Chondrocyte (in vitro differentiated cells): ENCODE measurements at places on chromosomes 6 and 20.

DNA sequence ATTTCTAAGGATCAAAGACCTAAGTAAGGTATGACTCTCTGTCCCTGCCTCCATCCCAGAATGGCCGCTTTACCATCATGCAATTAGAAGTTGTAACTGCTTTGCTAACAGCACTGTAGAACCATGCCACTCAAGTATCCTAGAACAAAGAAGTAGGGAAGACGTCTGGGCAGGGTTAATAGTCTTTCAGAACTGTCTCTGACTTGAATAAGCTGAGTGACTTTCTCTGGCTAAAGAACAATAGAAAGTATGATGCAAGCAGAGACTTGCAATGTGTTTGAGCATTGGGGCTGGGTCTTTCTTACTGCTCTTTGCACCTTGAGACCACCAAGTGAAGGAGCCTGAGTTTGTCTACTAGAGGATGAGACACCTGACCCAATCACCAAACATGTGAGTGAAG lies 279.6 kb upstream of the JAG1 start:
- no peak for DNase-seq
- H3K27me3 ChIP-seq: no peaks in the 10 kb centered on the region
- H3K36me3 ChIP-seq: no peaks in the 10 kb centered on the region
- no peak overlapping the region for H3K4me3 ChIP-seq

DNA sequence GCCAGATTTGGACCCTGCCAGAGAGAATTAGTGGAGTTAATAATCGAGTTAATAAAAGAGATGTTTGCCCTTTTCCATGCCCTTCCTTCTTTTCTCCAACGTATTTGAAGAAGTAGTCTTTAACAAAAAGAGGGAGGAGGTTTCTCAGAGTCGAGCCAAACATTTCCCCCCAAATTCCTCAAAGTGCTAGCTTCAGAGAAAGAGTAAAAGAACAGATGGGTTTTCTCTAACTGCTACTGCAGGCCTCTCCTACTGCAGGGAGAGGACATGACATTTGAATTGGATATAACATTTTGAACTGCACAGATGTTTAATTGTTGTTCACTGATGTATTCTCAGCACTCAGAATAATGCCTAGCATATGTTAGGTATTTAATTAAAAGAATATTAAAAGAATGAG lies 25.5 kb downstream of the RWDD2A start:
- no peaks in the 10 kb centered on the region for H3K27me3 ChIP-seq
- no peak for DNase-seq
- peaks cover 73% of the 10 kb centered on the region for H3K4me1 ChIP-seq
- H3K27ac ChIP-seq: no peak overlapping the region
- no peak overlapping the region for H3K4me3 ChIP-seq
- H3K36me3 ChIP-seq: peaks cover 12% of the 10 kb centered on the region

- no peaks in the 10 kb centered on the region for H3K36me3 ChIP-seq
- H3K4me3 ChIP-seq: no peak overlapping the region
- no peak overlapping the region for H3K27ac ChIP-seq
- H3K4me1 ChIP-seq: no peaks in the 10 kb centered on the region
Observed at GRCh38 chr6:14757014-14757413, 488.9 kb upstream of the JARID2 start.

DNA sequence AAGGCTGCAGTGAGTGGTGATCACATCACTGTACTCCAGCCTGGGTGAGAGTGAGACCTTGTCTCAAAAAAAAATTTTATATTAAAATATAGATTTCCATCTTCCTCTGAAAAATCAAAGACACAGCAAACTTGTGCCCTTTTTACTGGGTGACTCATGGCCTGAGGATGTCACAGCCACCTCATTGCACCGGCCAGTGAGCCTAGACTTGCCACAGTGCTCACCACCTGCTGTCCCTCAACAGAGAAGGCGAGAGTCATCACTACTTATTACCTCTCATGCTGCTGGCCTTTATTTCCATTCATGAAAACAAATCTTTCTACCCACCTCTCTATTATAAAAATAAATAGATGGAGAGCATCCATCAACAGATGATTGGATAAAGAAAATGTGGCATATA lies 295.8 kb downstream of the PREX1 start:
- H3K27me3 ChIP-seq: peaks cover 36% of the 10 kb centered on the region
- no peaks in the 10 kb centered on the region for H3K36me3 ChIP-seq
- H3K4me1 ChIP-seq: no peaks in the 10 kb centered on the region
- H3K4me3 ChIP-seq: no peak overlapping the region

DNA sequence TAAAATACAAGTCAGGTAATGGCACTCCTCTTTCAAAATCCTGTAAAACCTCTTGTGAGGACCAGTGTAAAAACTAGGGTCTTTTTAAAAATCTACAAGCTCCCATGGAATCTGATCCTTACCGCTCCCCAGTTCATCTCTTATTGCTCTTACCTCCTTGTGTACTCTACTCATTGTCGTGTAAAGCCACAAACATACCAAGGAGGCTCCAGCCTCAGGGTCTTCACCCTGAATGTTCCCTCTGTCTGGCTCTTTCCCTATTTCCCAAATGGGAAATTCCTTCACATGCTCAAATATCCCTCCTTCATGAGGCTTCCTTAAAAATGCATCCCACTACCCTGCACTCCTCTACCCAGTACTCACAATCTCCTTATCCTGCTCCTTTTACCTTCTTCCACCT lies 67.1 kb downstream of the TASP1 start:
- no peaks in the 10 kb centered on the region for H3K4me1 ChIP-seq
- peak overlapping the region; percentile 37 for H3K27ac ChIP-seq
- peaks cover 9% of the 10 kb centered on the region for H3K36me3 ChIP-seq
- H3K4me3 ChIP-seq: no peak overlapping the region
- H3K27me3 ChIP-seq: no peaks in the 10 kb centered on the region

DNA sequence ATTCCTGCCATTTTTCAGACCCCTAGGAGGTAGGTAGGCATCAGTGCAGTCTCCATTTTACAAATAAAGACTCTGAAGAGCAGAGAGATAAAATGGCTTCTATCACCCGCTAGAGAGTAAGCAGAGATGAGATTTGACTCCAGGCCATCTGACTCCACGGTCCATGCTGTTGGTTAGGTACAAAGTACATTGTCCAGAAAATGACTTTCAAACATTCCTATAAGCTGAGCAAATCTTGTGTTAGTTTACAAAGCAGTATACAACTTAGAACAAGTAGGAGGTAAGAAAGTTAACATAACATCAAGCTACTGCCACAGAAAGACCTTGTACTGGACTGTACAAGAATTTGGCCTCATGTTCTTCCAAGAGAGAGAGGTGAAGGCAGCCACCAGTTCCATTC lies 14.9 kb downstream of the BTN1A1 start:
- H3K4me3 ChIP-seq: no peak overlapping the region
- H3K27me3 ChIP-seq: no peaks in the 10 kb centered on the region
- DNase-seq: no peak
- no peaks in the 10 kb centered on the region for H3K4me1 ChIP-seq

DNA sequence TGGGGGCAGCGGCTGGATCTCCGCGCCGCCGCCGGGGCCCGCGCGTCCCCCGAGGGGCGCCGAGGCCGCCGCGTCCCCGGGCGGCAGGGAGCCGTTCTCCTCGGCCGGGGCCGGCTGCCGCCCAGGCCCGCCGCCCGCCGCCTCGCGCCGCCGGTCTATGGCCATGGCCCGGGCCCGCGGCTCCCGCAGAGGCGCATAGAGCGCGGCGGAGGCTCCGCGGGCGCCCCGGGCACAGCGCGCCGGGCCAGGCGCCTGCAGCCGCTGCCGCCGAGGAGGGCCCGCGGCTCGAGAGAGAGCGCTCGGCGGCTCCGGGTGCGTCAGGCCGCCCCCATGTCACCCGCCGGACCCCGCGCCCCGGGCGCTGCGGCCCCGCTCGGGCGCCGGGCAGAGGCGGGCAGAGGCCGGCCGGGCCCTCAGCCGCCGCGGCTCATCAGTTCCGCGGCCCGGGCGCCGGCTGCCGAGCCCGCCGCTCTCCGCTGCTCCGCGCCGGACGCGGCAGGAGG lies 404 bp downstream of the SLC22A23 start:
- H3K4me1 ChIP-seq: peaks cover 16% of the 10 kb centered on the region
- H3K27me3 ChIP-seq: no peaks in the 10 kb centered on the region
- H3K36me3 ChIP-seq: no peaks in the 10 kb centered on the region
- no peak overlapping the region for H3K4me3 ChIP-seq
- H3K27ac ChIP-seq: no peak overlapping the region

- H3K36me3 ChIP-seq: no peaks in the 10 kb centered on the region
- no peak overlapping the region for H3K4me3 ChIP-seq
- H3K27me3 ChIP-seq: peaks cover 10% of the 10 kb centered on the region
- no peak overlapping the region for H3K27ac ChIP-seq
- H3K4me1 ChIP-seq: peaks cover 18% of the 10 kb centered on the region
- DNase-seq: no peak
Observed at GRCh38 chr6:167472880-167473279, 148.0 kb downstream of the TTLL2 start.

DNA sequence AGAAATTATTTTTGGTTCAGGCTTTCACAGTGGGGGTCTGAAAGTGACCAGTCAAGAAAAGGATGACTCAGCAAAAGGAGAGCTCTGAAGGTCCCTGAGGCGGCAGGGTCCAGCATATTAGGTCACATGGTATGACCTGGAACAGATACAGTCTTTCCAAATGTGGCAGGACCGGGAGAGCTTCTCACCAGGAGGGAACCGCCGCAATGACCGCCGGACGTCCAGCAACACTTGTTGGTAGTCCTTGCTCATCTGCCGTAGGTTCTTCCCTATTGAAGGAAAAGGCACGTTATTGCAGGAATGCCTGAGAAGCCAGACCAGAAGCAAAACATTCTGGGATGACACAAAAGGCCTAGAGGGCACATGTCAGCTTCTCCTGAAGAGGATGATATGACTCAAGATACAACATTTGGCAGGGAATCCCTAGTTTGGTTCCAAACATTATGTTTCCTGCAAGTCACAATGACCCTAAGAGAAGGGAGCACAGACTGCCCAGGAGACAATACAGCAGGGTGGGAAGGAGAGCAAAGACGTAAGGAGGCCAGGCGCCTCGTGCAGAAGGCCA lies 17.4 kb downstream of the TBC1D20 start:
- peak overlapping the region; percentile 3 for H3K4me3 ChIP-seq
- peak overlapping the region; percentile 95 for H3K27ac ChIP-seq
- peaks cover 23% of the 10 kb centered on the region for H3K36me3 ChIP-seq
- H3K27me3 ChIP-seq: no peaks in the 10 kb centered on the region

DNA sequence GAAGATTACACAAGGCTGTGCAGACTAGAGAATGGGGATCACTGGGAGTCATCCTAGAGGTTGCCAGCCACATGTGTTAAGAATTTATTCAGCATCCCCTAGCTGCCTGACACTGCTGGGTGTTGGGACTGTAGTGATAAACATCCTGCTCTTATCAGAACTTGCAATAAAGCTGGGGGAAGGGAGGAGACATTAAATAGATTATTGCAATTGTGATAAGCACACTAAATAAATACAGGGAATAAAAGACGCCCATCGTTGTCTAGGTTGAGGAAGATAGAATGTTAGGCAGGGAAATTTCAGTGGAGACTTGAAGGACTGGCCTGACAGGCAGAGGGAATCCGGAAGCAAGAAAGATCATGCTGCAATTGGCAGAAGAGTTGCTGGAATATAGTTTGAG lies 33.2 kb upstream of the TRAM2 start:
- H3K4me3 ChIP-seq: no peak overlapping the region
- H3K36me3 ChIP-seq: no peaks in the 10 kb centered on the region
- no peak overlapping the region for H3K27ac ChIP-seq
- H3K4me1 ChIP-seq: peaks cover 10% of the 10 kb centered on the region

- H3K4me3 ChIP-seq: no peak overlapping the region
- no peaks in the 10 kb centered on the region for H3K4me1 ChIP-seq
- H3K27ac ChIP-seq: no peak overlapping the region
- no peak for DNase-seq
- H3K36me3 ChIP-seq: no peaks in the 10 kb centered on the region
Observed at GRCh38 chr20:7327810-7328209, 560.3 kb downstream of the BMP2 start.

DNA sequence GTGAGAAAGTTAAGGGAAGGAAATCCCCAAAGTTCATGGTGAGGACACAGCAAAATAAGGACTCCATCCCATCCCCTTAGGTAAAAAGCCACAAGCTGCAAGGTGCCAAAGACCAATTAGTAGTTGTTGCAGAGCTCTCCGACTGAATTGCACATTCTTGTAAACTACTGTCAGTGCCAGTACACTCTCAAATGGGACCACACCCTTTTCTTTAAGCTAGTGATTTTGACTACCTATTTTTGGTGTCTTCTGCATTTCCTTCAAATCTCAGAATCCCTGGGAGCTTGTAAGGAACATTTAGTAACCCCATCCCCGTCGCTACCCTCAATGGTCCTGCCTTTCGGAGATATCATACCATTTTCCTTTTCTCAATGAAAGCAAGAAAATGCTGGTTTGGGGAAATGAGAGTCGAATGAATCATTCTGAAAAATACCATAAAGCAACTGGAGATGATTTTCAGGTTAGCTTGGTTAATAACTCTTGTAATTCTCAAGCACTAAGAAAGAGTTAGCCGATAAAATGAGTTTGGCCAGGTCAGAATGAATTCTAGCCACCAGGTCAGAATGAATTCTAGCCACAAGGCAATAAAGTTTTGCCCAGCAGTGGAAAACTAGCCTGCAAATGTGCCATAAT lies 5.2 kb upstream of the HMGN3 start:
- H3K36me3 ChIP-seq: peaks cover 1% of the 10 kb centered on the region
- DNase-seq: no peak
- no peaks in the 10 kb centered on the region for H3K27me3 ChIP-seq

DNA sequence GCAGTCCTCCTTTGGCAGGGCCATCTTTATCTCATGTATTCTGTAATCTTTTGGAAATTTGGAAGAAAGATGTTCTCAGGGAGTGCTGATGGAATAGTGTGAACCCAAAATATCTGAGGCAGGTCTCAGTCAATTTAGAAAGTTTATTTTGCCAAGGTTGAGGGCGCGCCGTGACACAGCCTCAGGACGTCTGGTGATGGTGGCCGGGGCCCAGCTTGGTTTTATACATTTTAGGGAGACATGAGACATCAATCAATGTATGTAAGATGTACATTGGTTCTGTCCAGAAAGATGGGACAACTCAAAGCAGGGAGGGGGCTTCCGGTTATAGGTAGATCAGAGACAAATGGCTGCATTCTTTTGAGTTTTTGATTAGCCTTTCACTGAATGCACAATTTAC lies 89.8 kb downstream of the ERMARD start:
- H3K27me3 ChIP-seq: peaks cover 55% of the 10 kb centered on the region
- no peak overlapping the region for H3K27ac ChIP-seq
- H3K4me3 ChIP-seq: no peak overlapping the region
- H3K4me1 ChIP-seq: no peaks in the 10 kb centered on the region

DNA sequence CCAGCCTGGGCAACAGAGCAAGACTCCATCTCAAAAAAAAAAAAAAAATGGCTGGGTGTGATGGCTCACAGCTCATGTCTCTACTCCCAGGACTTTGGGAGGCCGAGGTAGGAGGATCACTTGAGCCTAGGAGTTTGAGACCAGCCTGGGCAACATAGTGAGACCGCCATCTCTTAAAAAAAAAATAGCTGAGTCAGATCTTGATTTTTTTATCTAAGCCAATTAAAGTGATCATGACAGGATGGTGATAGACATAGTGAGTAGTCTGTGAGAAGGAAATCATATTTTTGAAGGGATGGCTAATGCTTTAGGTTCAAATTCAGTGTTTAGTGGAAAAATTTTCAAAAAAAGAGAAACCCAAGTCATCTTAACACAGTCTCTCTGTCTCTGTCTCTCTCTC lies 114.6 kb upstream of the JARID2 start:
- H3K27ac ChIP-seq: no peak overlapping the region
- no peak overlapping the region for H3K4me3 ChIP-seq
- no peak for DNase-seq
- H3K27me3 ChIP-seq: no peaks in the 10 kb centered on the region
- no peaks in the 10 kb centered on the region for H3K36me3 ChIP-seq
- peaks cover 9% of the 10 kb centered on the region for H3K4me1 ChIP-seq
